ENCODE measurements at places on chromosomes 2 and 18. TPM values are rescaled to one million over a fixed set of nuclear protein-coding genes. Genes with fewer than 3 reads are reported as not detected.

ZNF892 gene
- polyA plus RNA-seq: 5.2 TPM

PMAIP1 gene
- polyA plus RNA-seq: 1.7 TPM

ZBTB7C gene
- 2.6 TPM for polyA plus RNA-seq

CCDC141 gene
- polyA plus RNA-seq: 2.3 TPM

MBD1 gene
- polyA plus RNA-seq: 62.3 TPM

ALK gene
- 0.27 TPM for polyA plus RNA-seq

DCDC2C gene
- polyA plus RNA-seq: 0.25 TPM

COL4A4 gene
- polyA plus RNA-seq: 5.2 TPM

KATNAL2 gene
- polyA plus RNA-seq: 8.5 TPM

GPR35 gene
- polyA plus RNA-seq: 2.7 TPM

PLB1 gene
- polyA plus RNA-seq: 1.7 TPM

SIX3 gene
- polyA plus RNA-seq: not detected

ADD2 gene
- polyA plus RNA-seq: 5.4 TPM

COLEC11 gene
- polyA plus RNA-seq: 4.8 TPM

ALPP gene
- polyA plus RNA-seq: 0.19 TPM

CNTNAP5 gene
- not detected for polyA plus RNA-seq

PLEK gene
- 13.9 TPM for polyA plus RNA-seq

FHOD3 gene
- 2.1 TPM for polyA plus RNA-seq

UPP2 gene
- polyA plus RNA-seq: 0.56 TPM

ST8SIA5 gene
- polyA plus RNA-seq: 0.05 TPM

Measured in right lung (tissue), 10 donors.